ENCODE measurements at places on chromosomes 12 and 14.

GRCh38 chr12:81339071-81339470 is 261.2 kb downstream of the ACSS3 start:
- H3K4me3 ChIP-seq = no peak overlapping the region
- no peaks in the 10 kb centered on the region for H3K36me3 ChIP-seq
- H3K27me3 ChIP-seq = no peaks in the 10 kb centered on the region
- H3K4me1 ChIP-seq = no peaks in the 10 kb centered on the region

DNA sequence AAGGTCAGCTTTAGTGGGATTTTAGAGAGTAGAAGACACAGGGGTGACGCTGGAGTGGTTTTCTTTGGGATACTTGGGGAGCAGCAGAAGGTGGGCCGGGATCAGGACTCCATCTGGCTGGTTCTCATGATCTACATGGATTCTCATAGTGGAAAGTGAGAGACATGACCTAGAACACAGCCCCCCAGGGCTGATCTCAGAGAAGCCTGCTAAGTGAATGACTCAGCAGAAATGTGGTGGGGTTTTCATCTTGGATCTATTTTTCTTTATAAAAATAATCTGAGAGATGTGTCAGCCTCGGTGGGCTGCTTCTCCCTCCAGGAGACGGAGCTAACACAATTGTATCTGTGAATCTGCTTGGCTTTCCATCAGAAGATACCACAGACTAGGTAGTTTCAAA is 484.4 kb downstream of the TMEM121 start:
- no peaks in the 10 kb centered on the region for H3K27me3 ChIP-seq
- H3K27ac ChIP-seq = no peak overlapping the region
- H3K4me1 ChIP-seq = no peaks in the 10 kb centered on the region

- no peaks in the 10 kb centered on the region for H3K27me3 ChIP-seq
- no peak overlapping the region for H3K4me3 ChIP-seq
- no peaks in the 10 kb centered on the region for H3K4me1 ChIP-seq
- no peak overlapping the region for H3K27ac ChIP-seq
- DNase-seq = no peak
These were observed 26.4 kb upstream of the STAB2 start for GRCh38 chr12:103560604-103561101.

- H3K4me1 ChIP-seq = peaks cover 5% of the 10 kb centered on the region
- no peak overlapping the region for H3K27ac ChIP-seq
- H3K4me3 ChIP-seq = no peak overlapping the region
These were observed 23.7 kb downstream of the NINJ2 start for GRCh38 chr12:639566-639965.

GRCh38 chr14:68099495-68100045 is 280.0 kb downstream of the RAD51B start:
- no peak for DNase-seq
- no peak overlapping the region for H3K27ac ChIP-seq
- no peaks in the 10 kb centered on the region for H3K27me3 ChIP-seq
- H3K4me3 ChIP-seq = no peak overlapping the region
- no peaks in the 10 kb centered on the region for H3K36me3 ChIP-seq

GRCh38 chr12:72974954-72975555 is 702.9 kb downstream of the TRHDE start:
- H3K4me3 ChIP-seq = no peak overlapping the region
- no peaks in the 10 kb centered on the region for H3K36me3 ChIP-seq
- DNase-seq = no peak
- no peak overlapping the region for H3K27ac ChIP-seq
- no peaks in the 10 kb centered on the region for H3K27me3 ChIP-seq
- no peaks in the 10 kb centered on the region for H3K4me1 ChIP-seq

DNA sequence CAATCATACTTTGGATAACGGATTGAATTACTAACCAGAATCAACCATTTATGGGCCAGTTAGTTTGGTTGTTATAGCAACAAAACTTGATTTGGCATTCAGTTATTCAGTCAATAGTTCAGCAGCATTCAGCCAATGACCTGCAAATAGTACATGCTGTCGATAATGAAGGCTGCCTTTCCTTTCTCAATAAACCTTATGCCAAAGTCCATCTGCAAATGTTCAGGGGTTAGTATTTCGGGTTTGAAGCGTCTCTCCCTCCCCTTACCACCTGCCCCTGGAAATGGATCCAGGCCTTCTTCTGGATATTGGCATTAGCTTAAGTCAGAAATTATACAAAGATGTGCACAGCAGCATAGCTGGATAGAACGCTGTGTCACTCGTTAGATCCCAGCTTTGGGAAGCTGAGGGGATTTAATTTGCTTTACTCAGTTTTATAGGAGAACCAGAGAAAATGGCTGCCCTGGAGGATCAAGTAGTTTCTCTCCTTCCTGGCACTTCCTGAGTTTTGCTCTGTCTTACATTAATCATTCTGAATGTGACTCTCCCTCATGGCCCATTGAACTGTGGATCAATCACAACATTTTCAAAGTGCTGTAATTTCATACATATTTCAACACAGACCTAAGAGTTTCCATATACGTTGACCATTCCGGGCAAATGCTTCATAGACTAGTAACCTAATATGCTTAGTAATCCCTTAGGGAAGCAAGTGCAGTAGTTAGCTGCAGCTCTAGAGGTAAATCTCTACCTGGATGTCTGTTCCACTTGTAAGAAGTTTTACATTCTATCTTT is 46.7 kb upstream of the PTPRR start:
- H3K4me1 ChIP-seq = no peaks in the 10 kb centered on the region
- H3K27ac ChIP-seq = no peak overlapping the region
- no peaks in the 10 kb centered on the region for H3K27me3 ChIP-seq
- H3K36me3 ChIP-seq = no peaks in the 10 kb centered on the region

- no peak overlapping the region for H3K4me3 ChIP-seq
- H3K36me3 ChIP-seq = no peaks in the 10 kb centered on the region
- no peaks in the 10 kb centered on the region for H3K4me1 ChIP-seq
- H3K27ac ChIP-seq = no peak overlapping the region
These were observed 211.9 kb upstream of the TBX3 start for GRCh38 chr12:114895827-114896226.

DNA sequence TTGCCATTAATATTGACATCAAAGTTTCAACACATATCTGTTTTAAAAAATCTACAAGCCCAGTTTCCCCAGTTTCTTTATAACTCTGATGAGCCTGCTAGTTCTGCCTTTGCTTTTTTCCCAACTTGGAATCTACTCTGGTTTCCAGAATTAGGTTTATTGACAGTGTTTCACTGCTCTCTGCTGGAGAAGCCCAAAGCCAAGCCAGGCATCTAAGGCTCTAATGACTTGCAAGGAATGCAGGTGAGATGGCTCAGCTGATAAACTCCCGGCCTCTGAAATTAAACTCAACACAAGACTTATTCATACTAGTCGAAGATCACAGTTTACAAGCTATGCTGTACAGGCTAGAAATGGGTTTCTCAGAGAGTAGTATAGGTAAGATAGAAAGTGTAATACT is 54.3 kb downstream of the HMGA2 start:
- no peaks in the 10 kb centered on the region for H3K36me3 ChIP-seq
- no peaks in the 10 kb centered on the region for H3K27me3 ChIP-seq
- H3K4me3 ChIP-seq = no peak overlapping the region
- DNase-seq = no peak
- H3K4me1 ChIP-seq = peaks cover 7% of the 10 kb centered on the region
- H3K27ac ChIP-seq = no peak overlapping the region

DNA sequence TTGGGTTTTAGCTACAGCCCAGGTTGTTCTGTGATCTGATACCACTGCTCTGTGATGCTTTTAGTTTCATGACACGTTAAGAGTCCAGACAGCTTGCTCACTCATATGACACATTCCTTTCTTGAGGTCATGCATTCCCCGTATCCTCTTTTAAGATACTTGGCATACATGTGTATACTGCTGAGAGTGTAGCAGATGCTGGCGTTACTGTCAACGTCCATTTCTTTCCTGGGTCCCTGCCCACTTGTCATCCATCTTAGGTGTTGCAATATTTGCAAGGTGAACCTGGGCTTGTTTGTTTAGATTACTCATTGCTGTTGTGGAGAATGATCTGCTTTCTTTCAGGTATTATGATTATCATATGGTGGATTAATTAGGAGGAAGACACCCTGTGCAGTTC is 9.1 kb upstream of the EMP1 start:
- H3K27me3 ChIP-seq = no peaks in the 10 kb centered on the region
- no peaks in the 10 kb centered on the region for H3K36me3 ChIP-seq
- H3K4me1 ChIP-seq = no peaks in the 10 kb centered on the region
- H3K27ac ChIP-seq = no peak overlapping the region

GRCh38 chr12:73361156-73361863 is 1089.1 kb downstream of the TRHDE start:
- H3K36me3 ChIP-seq = no peaks in the 10 kb centered on the region

GRCh38 chr12:117803001-117803400 is 165.8 kb downstream of the KSR2 start:
- H3K27me3 ChIP-seq = no peaks in the 10 kb centered on the region
- H3K36me3 ChIP-seq = no peaks in the 10 kb centered on the region
- no peaks in the 10 kb centered on the region for H3K4me1 ChIP-seq

GRCh38 chr12:124395284-124395752 is 100.4 kb downstream of the RFLNA start:
- no peaks in the 10 kb centered on the region for H3K36me3 ChIP-seq
- H3K27ac ChIP-seq = no peak overlapping the region
- no peak for DNase-seq
- H3K27me3 ChIP-seq = no peaks in the 10 kb centered on the region
- no peak overlapping the region for H3K4me3 ChIP-seq

GRCh38 chr12:107372229-107372658 is 278.9 kb upstream of the CRY1 start:
- DNase-seq = no peak
- no peaks in the 10 kb centered on the region for H3K36me3 ChIP-seq
- H3K27me3 ChIP-seq = no peaks in the 10 kb centered on the region
- no peak overlapping the region for H3K27ac ChIP-seq

DNA sequence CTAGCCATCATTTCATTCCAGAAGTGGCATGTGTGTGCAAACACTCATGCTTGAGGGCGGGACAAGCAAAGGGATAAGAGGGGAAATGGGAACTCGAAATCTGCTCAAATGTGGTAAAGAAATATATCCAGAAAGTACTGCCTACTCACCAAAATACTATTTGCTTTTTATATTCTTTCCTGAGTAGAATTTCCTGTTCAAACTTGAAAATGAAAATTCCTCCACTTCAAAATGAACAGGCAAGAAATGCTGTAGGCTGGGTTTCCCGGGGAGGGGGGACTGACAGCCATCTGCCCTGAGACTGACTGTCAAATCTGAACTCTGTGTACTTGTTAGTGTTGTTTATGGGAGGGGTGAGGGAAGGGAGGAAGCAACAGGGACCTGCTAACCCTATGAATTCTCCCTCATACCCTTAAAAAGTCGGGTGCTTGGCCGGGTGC is 34.6 kb downstream of the NTF3 start:
- no peak for DNase-seq
- peaks cover 11% of the 10 kb centered on the region for H3K4me1 ChIP-seq
- H3K27me3 ChIP-seq = no peaks in the 10 kb centered on the region
- no peak overlapping the region for H3K27ac ChIP-seq
- no peaks in the 10 kb centered on the region for H3K36me3 ChIP-seq

GRCh38 chr14:89134640-89135039 is 282.4 kb downstream of the FOXN3 start:
- no peak overlapping the region for H3K4me3 ChIP-seq
